Stimulated activated CD4-positive, alpha-beta T cell treated with anti-CD3 and anti-CD28 coated beads, Interleukin-1b, Interleukin-23, amount 100 ng/mL, for 1 hour (primary cell): ENCODE measurements at places on chromosomes 6 and 20.

DNA sequence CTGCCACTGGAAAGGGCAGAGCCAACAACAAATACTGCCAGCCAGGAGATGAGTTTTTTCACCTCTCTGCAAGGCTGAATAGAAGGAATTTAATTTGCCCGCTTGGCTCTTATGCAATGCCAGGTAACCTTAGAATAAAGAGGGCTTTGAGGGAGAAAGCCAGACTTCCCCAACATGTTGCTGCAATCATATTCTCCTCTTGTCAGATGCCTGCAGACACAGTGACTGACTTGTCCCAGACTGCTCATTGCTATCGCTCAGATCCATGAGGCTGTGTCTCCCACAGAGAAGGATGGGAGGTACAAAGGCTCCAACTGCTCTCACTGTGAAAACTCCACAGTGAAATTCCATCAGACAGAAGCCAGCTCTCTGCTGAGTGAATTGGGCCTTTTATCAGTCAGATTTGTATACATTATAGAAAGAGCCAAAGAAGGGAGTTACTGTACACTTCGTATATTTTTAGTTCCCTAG, 517.0 kb upstream of the ID4 start:
- no peak for DNase-seq

- DNase-seq: no peak
These were observed 42.5 kb downstream of the PSMB1 start for GRCh38 chr6:170510631-170511030.

DNA sequence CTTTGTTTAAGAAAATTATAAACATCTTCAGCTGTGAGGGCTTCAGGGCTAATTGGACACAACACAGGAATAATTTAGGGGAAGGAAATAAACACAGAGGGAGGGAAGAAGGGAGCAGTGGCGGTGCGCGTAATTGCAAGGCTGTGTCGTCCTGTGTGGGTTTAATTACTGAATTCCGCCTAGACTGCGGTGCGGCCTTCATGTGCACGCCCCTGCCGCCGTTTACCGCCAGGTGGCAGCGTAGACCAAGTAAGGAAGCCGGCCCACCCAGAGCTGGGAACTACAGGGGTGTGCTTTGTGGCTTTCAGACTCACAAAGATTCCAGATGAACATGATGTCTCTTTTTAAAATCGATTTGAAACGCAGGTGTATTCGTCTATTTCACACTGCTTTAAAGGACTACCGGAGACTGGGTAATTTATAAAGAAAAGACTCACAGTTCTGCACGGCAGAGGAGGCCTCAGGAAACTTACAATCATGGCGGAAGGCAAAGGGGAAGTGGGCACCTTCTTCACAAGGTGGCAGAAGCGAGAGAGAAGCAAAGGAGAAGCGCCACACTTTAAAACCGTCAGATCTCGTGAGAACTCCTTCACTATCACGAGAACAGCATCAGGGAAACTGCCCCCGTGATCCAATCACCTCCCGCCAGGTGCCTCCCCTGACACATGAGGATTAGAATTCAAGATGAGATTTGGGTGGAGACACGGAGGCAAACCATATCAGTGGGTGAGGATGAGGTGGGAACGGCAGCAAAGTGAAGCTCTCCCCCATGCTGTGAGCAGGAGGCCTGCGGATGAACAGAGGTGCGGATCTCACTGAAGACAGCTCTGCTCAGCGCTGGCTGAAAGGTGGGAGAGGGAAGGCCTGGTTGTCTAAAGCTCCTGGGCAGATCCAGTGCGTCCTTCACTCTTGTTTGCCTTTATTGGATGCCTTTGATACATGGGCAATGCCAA, 222.0 kb upstream of the PDE10A start:
- peak; percentile 48 for DNase-seq

DNA sequence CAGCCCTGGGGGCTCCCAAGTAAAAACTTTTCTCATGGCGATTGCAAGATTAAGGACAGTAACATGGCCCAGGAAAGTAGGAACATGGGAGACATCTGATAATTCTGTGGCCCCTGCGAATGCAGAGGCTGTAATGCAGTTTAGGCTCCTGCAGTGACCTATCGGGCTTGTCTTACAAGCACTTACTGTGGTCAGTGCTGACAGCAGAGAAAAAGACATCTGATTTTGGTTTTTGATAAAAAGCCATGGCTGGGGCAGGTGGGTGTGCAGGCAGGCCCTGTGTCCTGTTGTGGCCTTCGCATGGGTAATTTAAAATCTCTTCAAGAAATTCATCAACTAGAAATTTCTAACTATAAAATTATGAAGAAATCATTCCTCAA, 19.3 kb upstream of the CCN6 start:
- DNase-seq: no peak

DNA sequence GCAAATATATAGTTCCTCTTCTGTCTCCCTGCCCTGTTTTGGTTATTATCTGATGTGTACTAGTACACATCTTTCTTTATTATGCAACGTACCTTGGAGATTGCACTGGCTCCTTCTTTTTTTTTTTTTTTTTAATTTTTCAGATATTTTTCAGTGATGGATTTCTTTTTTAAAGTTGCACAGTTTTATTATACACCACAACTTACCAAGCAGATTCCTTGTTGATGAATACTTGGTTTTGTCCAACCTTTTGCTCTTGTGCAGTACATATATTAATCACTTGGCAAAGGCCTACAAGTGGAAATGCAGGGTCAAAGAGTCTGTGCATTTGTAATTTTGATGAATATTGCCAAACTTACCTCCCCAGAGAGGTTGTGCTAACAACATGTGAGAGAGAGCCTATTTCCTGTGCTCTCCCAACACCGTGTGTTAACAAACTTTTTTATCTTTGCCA, 50.1 kb upstream of the RNF24 start:
- no peak for DNase-seq

- no peak for DNase-seq
These were observed 160.9 kb downstream of the QRSL1 start for GRCh38 chr6:106790149-106790770.
